Chondrocyte (in vitro differentiated cells): ENCODE measurements at places on chromosomes 4 and X. TPM values are rescaled to one million over a fixed set of nuclear protein-coding genes. Genes with fewer than 3 reads are reported as not detected.

DNA sequence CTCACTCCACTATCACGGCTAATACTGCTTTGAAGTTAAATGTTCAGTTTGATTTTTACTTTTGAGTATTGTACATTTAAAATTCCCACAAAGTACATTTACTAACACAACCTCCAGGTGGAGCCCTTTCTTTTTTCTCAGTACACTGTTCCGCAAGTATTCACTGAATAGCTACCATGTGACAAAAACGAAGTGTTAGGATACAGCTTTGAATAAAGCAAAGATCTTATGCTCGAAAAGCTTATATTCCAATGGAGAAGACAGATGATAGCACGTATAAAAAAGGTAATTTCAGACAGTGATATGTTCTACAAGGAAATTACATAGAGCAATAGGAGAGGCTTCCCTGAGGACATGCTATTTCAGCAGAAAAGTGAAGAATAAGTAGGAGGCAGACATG, 60.7 kb upstream of the ABCG2 start:
- no peak for DNase-seq

Gene MBNL3
- 3.8 to 7.5 TPM (median 4.5 TPM) in 3 replicates for total RNA-seq

DNA sequence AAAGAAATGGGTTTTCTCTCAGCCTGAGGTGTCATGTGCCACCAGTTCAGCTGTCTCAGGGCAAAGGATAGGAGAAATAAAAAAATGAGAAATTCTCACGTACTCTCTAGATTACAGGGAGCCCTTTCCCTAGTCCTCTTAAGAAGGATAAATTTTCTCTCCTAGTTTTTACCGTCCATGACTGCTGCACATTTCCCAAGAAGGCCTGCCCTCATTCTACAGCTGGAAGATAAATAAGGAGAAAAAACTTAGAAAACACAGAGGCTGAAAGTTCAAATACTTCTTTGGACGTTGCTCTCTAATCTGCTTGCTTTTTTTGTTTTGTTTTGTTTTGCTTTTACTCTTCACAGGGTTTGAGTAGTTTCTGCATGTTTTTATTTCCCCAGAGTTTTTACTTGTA, 211.9 kb downstream of the DCAF12L2 start:
- DNase-seq: no peak

GRCh38 chrX:85870585-85870984, 176.8 kb downstream of the CHM start:
- no peak for DNase-seq

DNA sequence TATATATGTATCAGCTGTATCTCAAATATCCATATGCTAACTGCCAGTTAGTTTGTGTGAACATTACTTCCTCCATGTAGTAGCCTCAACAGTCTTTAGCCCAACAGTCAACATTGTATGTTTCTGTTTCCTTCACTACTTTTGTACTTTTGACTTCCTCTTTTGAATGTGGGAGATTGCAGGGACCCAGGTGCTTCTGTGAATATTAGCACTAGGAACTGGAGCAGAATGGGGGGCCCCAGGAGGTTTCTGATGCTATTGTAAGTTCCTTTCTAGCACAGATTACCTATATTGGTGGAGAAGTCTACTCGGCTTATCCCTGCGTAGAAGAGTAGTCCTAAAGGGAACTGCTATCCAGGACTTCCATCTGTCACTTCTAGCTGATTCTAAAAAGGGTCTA, 2.3 kb downstream of the PLAC8 start:
- DNase-seq: no peak

- no peak for DNase-seq
Observed at GRCh38 chrX:13891377-13892140, 74.7 kb upstream of the GPM6B start.

GRCh38 chr4:77204621-77205020, 47.6 kb downstream of the CCNG2 start:
- no peak for DNase-seq

DNA sequence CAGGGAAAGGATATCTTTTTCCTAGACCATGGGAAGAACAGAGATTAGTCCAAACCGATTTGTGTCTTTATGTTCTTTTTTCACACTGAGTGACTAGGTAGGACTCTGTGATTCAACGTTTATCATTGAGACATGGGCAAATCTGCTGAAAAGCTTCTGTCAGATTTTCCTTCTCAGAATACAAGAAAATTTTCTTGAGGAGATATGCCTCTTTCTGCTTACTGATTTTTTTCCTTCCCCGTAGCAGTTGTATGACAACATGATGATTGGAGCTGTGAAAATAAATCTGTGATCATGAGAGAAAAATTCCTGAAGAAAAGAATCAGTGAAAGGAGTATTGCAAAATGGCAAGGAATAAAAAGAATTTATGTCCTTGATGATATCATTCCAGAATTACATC, 130.6 kb upstream of the FAT4 start:
- DNase-seq: no peak

- DNase-seq: no peak
Observed at GRCh38 chrX:122868631-122869030, 315.4 kb upstream of the GRIA3 start.

DNA sequence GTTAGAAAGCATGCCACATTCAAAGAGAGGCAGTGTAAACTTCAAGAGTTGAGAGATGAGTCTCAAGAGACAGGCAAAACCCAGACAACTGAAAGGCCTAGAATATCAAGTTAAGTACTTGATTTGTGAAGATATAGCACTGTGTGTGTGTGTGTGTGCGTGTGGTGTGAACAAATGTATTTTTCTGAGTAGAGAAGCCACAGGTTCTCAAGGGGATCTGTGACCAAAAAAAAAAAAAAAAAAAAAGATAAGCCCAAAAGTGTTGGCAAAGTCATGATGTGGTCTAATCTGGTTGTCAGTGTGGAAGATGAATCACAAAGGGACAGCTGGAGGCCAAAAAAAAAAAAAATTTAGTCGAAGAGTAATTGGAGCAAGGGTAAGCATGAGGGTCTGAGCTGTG, 3.9 kb downstream of the RIPPLY1 start:
- no peak for DNase-seq

Gene CXCL10
- total RNA-seq: not detected in 3 replicates

Gene PLAC1
- total RNA-seq: not detected in 3 replicates

GRCh38 chr4:133014473-133015135, 134.5 kb upstream of the PCDH10 start:
- DNase-seq: no peak

DNA sequence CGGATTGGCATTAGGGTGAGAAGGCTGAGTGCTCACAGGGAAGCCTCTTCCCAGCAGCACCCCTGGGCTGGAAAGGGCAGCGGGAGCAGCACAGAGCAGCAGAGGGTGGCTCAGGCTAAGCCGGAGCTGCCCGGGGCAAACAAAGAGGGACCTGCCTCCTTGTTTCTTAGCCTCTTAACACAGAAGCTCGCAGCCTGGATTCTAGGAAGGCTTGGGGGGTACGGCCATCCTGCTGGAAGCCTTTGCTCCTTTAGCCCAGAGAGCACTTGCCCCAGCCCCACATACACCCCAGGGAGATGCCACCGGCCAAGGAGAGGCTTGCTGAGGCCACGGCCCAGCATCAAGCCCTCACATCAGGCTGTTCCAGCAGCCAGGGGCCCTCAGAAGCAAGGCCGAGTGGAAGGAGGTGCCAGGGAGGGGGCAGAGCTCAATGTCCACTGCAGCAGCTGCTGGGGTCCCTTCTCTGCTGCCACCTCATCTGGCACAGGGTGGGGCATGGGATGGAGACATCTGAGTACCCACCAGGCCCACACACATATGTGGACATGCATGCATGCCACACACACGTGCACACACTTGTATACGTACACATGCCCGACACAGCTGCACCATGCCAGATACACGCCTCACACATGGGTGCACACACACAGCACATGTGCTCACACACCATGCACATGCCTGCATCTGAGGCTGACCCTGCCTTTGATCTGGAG, 20.3 kb upstream of the SPON2 start:
- DNase-seq: peak; percentile 82

Gene OCIAD1
- 119 to 132 TPM (median 120 TPM) in 3 replicates for total RNA-seq

- DNase-seq: no peak
Observed at GRCh38 chr4:94897023-94897422, 139.3 kb downstream of the BMPR1B start.

Gene PHEX
- 0.97 to 1.2 TPM (median 1.1 TPM) in 3 replicates for total RNA-seq

- no peak for DNase-seq
Observed at GRCh38 chr4:27198971-27199370, 338.3 kb downstream of the STIM2 start.

DNA sequence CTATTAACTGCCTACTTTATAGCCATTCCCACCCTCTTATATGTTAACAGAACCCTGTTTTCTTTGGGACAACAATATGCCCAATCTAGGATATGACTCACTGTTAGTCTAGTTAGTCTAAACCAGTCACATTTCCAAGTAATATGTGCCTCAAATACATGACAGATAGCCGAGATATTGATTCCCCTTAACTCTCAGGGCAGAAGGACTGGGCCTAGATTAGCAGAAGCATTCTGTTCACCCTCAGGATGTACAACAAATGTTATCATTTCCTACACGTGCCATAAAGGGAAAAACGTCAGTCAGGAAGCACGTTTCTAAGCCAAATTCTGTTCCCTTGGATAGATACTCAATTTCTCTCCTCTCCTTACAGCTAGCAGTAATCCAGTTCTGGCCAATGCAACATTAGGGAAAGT, 114.1 kb downstream of the SLC10A7 start:
- DNase-seq: no peak

Gene GIMD1
- not detected in 3 replicates for total RNA-seq

DNA sequence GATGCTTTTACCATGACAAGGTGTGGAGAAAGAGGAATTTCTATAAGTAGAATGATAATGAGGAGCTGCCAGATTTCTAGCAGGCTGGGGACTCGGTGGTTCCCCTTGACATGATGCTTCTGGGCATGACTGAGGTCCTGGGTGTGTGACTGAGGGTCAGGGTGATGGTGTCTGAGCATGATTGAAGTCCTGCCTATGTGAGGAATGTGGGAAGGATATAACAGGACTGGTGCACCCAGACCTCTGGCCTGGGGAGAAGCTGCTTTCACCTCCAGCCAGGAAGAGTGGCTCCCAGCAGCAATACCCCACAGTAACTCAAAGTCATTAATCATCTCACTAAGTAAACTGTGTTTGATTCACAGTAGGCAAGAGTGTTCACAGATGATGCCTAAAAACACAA, 17.4 kb downstream of the SORBS2 start:
- DNase-seq: no peak
